ENCODE measurements at places on chromosomes 12 and 14.
A peak's percentile ranks its signal among the peaks of the same experiment; 100 is the strongest.

GRCh38 chr14:102209224-102209966 lies 69.7 kb downstream of the WDR20 start:
- no peak for DNase-seq

GRCh38 chr12:113154351-113154973 lies 4.9 kb downstream of the CFAP73 start:
- peak; percentile 32 for DNase-seq

DNA sequence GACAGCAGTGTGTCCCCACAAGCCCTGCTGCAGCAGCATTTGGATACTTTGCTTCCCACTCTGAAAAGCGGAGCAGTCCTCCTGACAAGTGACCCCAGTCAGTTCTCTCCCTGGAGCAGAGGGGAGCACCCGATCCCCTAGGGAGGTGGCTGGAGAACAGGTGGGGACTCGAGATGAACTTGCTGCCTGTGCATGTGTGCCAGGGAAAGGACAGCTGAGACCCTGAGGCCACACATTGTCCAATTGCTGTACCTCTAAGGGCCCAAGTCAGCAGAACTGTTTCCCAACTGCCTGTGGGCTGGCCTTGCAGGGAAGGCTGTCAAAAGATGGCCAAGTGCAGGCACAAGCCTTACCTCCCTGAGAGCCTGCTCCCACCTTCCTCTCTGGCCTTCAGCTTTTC lies 55.1 kb downstream of the IFT43 start:
- DNase-seq: no peak

DNA sequence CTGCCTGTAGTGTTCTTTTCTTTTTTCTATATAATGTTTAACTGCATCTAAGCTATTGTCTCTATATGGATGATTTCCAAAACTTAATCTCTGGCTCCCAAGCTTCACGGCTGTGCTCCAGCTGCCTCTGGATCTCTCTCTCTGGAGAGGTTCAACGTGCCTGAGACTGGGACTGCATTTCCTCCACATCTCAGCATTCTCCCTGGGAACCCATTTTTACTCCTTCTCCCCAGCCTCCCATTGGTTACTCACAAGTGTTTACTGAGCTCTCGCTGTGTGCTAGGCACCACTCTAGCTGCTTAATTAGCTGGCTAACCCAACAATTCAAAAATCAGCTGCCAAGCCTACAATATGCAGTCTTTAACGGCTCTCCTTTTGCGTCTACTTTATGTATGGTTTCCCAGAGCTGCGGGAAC lies 34.7 kb downstream of the FBXL14 start:
- DNase-seq: no peak

DNA sequence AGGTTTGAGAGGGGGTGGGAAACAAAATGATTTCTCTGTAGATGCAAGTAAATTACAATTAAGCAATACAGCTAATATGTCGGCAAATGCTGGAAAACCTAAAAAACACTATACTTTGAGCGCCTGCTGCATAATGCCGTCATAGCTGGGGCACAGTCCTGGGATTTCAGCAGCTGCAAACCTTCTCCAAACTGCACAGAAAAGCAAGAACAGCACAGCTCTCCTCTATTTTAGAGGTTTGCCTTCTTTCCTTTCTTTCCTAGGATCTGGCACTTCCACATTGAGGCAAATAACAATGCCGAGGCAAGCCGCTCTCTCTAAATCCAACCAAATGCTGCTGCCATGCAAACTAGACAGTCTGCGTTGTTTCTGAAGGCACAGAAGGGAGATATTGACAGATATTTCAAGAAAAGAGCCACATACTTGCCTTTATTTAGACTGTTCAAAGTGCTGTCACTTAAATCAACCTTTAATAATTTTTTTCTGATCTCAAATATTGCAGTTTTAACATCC lies 287.1 kb upstream of the G2E3 start:
- no peak for DNase-seq

GRCh38 chr14:92439537-92440344 lies 73.8 kb upstream of the RIN3 start:
- DNase-seq: no peak

- no peak for DNase-seq
Measured at GRCh38 chr14:62289471-62289870, 527.3 kb downstream of the SNAPC1 start.

GRCh38 chr12:26120561-26121274 lies 4.1 kb downstream of the BHLHE41 start:
- DNase-seq: no peak

DNA sequence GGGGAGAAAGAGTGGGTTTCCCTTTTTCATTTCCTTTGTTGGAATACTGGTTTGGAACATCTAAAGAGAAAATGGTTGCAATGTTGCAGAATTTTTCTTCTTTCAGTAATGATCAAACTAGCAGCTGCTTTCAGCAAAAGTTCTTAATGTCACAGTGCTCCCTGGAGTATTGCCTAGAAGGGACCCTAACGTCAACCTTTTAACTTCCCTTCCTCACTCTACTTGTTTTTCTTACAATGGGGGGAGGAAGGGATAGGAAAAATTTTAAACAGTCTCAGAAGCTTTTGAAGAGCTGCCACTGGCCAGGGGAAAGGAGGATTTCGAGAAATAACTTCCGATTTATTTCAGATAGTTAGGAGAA lies 521.8 kb downstream of the MED13L start:
- no peak for DNase-seq

DNA sequence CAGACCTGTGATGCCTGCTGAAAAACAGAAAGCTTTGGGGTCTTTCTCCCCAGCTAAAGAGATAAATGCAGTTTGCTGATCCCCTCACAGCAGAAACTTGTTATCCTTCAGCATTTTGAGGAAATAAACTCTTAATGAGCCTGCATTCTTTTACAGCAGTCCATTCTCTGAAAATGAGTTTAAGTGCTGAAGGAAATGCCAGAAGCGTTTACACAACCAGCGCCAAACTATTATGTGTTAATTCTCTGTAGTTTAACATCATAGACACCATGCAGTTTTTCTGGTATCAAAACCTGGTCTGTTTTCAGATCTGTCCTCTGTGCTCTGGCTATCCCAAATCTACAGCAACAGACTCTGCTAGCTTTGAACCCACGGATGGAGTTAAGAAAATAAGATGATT lies 291.3 kb downstream of the NPAS3 start:
- DNase-seq: no peak

DNA sequence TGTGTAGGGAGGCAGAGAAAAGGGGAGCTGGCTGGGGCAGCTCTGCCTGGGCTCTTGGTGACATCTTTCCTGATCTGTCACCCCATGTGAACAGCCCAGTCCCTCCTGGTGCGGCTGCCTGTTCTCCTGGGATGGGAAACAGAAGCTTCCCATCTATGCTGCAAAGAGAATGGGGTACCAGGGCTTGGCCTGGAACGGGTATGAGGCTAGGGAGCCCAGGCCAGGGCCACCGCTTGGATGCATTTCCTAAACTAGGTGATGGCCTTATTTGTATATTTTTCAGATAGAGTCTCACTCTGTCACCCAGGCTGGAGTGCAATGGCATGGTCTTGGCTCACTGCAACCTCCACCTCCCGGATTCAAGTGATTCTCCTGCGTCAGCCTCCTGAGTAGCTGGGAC lies 48.6 kb upstream of the PRMT8 start:
- no peak for DNase-seq

- no peak for DNase-seq
Measured at GRCh38 chr12:61357496-61357895, 902.7 kb upstream of the USP15 start.

GRCh38 chr12:123591702-123592481 lies 7.5 kb downstream of the TMED2 start:
- DNase-seq: no peak

- DNase-seq: no peak
Measured at GRCh38 chr14:58464652-58465051, 37.1 kb downstream of the KIAA0586 start.

- DNase-seq: no peak
Measured at GRCh38 chr12:113271853-113272561, 50.7 kb downstream of the TPCN1 start.

DNA sequence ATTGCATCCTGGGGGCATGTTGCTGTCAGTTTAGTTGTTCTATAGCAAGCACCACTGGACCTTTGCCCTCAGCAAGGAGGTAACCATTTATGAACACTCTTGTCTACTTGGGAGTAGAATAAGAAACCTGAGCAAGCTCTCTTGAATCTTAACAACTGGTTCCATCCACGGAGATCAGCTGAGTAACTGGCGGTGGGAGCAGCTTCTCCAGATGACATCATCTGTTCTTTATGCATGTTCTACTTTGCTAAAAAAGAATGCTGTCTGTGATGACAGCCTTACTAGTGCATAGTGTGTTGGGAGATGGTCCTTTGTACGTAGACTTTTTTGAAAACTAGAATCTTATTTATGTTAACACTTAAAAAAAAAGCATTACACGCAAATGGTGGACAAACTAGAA lies 17.7 kb downstream of the SLC4A8 start:
- no peak for DNase-seq

DNA sequence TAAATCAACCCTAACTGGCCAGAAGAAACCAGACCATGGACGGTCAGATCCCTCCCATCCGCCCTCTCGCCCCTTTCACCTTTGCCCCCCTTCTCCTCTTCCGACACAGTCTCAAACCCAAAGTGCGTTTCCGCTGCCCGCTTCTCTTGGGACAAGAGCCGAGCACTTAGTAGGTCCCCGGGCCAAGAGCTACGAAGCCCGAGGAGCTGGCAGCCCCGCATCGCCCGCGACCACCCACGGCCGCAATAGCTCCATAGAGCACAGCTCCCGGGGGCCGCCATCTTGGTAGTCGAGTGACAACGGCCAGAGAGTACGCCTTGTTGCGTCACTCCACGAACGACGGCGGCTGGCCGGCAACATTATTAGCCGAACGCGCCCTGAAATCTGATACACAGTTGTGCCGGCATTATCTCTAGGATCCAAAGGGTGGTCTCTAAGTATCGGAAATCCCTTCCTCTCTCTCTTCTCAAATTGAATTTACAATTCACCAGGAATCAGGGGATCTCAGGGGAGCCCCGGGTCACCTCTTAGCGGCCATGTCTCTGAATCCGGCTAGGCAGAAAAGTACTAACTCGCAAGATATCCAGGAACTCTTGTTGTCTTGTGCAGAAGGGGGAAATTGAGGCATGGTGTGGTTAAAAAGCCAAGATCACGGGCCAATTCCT lies at the start of gene COQ5:
COQ5 (minus strand) TSS at position 298 of the 665 bp plus-strand sequence; CDS start at position 281, 17 bp downstream.
- DNase-seq: peak; percentile 90

GRCh38 chr14:35154016-35154415 lies 31.7 kb downstream of the PRORP start:
- no peak for DNase-seq

DNA sequence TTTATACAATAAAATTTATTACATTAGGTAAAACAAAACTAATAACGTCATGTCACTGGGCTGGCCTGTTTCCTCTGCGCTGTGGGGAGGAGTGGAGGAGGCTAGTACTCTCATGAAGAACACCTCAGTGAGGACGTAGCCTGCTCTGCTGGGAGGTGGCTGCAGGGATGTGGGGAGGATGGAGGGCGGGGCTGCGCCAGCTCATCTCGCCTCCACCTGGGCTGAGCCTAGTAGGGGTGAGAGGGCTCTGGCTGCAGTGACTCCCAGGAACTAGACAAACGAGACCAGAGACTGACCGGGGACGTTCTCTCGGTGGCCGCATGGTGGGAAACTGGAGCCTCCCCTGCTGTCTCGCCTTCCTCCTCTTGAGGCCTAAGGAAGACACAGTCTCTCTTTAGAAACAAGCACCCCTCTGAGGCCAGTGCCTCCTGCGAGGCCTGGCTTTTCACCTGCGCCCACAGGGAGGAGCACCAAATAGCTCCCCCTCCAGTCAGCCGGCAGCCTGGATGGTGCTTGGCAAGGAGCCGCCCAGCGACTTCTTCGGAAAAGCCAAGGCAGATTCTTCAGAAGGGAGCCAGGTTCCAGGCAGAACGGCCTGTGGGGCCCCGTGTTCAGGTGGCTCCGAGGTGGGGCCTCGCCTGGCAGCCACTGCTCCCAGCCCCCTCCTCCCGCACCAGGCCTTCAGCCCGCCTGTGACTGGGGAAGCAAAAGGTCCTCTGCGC lies 62.4 kb downstream of the PLEKHG3 start:
- DNase-seq: no peak

GRCh38 chr12:88781909-88782308 lies 201.6 kb upstream of the KITLG start:
- no peak for DNase-seq

DNA sequence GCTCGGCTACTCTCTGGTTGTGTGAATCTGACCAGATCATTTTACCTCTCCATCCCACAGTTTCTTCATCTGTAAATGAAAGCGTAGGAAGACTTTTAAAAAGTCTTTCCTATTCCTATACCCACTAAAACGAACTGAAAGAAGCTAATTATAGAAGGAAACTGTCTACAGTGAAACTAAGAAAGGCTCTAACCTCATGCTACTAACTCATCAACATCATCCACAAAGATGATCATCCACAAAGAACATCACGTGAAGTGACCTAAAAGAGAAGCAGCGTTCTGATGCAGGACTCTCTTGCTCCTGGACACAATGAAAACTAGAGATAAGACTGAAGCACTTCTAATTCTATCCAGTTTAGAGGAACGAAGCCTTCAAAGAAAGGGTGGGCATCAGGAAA lies 58.5 kb upstream of the OSBPL8 start:
- no peak for DNase-seq

DNA sequence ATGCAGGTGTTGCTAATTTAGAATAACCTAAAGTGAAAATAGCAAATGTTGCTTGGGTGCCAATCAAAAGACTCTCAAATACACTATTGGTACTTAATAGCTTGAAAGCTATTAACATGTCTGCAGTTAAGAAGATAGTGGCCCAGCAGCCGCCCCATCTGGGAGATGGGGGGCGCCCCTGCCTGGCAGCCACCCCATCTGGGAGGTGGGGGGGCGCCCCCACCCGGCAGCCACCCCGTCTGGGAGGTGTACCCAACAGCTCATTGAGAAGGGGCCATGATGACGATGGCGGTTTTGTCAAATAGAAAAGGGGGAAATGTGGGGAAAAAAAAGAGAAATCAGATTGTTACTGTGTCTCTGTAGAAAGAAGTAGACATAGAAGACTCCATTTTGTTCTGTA lies 923.1 kb upstream of the MDGA2 start:
- DNase-seq: no peak

DNA sequence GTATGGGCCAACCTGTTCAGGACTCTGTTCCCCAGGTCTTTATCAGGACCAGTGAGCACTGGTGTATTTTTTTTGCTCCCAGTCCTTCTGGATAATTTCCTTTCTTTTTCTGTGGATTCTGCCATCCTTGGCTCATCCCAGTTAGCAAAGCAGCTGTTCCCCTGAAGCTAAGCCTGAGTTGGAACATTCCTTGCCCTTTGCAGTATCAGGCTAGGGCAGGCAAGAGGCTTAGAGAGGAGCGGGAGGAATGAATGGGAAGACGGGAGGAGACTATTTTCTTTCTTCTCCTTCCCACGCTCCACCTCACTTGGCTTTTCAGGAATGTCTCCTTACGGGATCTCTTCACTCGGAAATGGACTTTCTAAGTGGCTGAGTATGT lies 29.2 kb downstream of the ERG28 start:
- no peak for DNase-seq

GRCh38 chr14:69615496-69616407 lies 4.4 kb downstream of the SUSD6 start:
- peak; percentile 68 for DNase-seq

Measured in activated CD8-positive, alpha-beta T cell treated with anti-CD3 and anti-CD28 coated beads, Interleukin-2, amount 10 ng/mL, durations not matched to agents 7 days and 5 days (primary cell).